Uterus (tissue), 4 donors: ENCODE measurements at places on chromosomes 7 and 10. TPM values are rescaled to one million over a fixed set of nuclear protein-coding genes. Genes with fewer than 3 reads are reported as not detected.

CNPY1 gene
- total RNA-seq: not detected

SPDYE8 gene
- total RNA-seq: not detected

SAMD9L gene
- total RNA-seq: 14.8 TPM

SPDYE16 gene
- total RNA-seq: 0.35 TPM

MYH16 gene
- total RNA-seq: not detected

PLXNA4 gene
- 5.6 TPM for total RNA-seq

KCNIP2 gene
- 8.6 TPM for total RNA-seq
